Stimulated activated CD8-positive, alpha-beta memory T cell treated with anti-CD3 and anti-CD28 coated beads, Interleukin-15, amount 100 ng/mL, for 24 hours (primary cell): ENCODE measurements at places on chromosomes 3 and 15.

DNA sequence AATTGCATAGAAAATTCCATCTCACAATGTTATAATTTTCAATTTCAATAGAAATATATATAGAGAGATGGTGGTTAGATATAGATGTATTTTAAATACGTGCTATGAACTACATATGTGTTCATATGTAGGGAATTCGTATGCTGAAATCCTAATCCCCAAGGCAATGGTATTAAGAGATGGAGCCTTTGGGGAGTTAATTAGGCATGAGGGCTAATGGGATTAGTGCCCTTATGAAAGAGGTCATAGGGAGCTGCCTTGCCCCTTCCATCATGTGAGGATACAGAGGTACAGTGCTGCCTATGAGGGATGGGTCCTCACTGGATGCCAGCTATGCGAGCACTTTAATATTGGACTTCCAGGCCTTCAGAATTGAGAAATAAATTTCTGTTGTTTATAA lies 79.6 kb upstream of the CCDC54 start:
- no peak for DNase-seq

GRCh38 chr15:86571873-86572272 lies 492.2 kb downstream of the AGBL1 start:
- no peak for DNase-seq

GRCh38 chr15:64527263-64527984 lies 67.0 kb downstream of the ZNF609 start:
- DNase-seq, result no peak

- DNase-seq, result no peak
Observed at GRCh38 chr3:193991666-193992424, 144.1 kb upstream of the HES1 start.

DNA sequence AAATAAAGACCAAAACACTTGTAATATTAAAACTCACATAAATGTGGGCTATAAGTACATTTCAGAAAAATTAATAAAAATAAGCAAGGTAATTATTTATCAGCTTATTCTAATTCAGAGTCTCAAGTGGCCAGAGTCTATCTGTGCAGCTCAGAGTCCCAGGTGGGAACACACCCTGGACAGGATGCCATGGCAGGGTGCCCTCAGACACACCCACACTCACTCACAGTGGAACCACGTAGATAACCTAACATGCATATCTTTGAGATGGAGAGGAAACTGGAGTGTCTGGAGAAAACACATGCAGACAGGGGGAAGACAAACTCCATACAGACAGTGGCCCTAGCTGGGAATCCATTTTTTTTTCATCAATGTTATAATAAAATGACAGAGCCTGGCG lies 37.2 kb downstream of the FSIP1 start:
- DNase-seq, result no peak

GRCh38 chr3:173128633-173129032 lies 12.4 kb downstream of the SPATA16 start:
- DNase-seq, result no peak

DNA sequence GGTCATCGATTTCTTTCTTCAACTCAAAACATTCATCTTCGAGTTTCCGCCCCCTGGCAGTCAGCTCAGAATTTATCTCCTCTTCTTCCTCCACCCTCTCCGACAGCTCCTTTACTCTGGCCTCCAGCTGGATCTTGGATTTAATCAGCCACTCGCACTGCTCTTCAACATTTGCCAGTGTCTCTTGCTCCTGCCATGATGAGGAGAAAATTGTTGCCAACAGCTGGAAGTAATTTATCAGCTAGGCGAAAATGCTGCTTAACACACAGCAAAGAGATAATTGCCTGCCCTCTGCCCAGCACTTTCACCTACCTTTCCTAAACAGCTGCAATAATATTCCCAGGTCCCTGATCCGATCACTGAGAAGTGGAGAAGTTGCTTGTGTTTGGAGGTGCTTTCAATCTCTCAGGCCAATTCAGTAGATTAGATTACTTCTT lies 69.3 kb downstream of the MYH15 start:
- no peak for DNase-seq

GRCh38 chr3:17678116-17678741 lies 64.2 kb downstream of the TBC1D5 start:
- no peak for DNase-seq

- DNase-seq, result no peak
Observed at GRCh38 chr3:194194051-194194756, 58.3 kb downstream of the HES1 start.

DNA sequence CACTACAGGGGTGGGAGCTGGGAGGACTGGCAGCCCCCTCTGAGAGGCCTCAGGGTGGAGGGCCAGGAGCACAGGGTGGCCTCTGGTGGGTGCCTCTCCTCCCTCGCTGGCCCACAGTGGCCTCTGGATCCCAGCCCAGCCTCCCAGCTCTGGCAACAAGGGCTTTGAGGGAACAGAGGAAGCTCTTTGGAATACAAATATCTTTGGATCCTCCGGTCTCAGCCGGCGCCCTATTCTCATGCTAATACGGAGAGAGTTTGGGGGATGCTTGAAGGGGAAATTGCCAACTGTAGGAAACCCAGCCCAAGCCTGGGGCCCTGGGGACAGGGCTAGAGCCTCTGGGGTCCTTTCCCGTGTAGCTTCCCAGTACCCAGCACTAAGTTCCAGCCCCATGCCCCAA lies 33.4 kb upstream of the INSYN1 start:
- no peak for DNase-seq

DNA sequence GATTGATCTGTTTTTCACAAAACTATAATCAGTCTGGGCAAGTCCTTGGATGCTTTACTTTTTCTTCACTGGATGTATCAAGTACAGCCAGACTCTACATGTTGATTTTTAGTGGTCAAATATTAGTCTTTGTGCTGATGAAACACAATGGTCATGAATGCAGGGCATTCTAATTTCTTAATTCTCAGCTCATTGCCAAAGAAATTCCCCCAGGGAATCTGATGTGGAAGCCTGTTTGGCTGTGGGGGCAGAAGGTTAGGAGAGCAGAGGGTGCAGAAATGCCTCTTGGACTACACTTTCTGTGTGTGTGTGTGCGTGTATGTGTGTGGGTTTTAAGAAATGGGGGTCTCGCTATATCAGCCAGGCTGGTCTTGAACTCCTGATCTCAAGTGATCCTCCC lies 48.7 kb upstream of the HACD2 start:
- no peak for DNase-seq

- DNase-seq, result no peak
Observed at GRCh38 chr3:153246806-153247205, 84.8 kb downstream of the RAP2B start.

DNA sequence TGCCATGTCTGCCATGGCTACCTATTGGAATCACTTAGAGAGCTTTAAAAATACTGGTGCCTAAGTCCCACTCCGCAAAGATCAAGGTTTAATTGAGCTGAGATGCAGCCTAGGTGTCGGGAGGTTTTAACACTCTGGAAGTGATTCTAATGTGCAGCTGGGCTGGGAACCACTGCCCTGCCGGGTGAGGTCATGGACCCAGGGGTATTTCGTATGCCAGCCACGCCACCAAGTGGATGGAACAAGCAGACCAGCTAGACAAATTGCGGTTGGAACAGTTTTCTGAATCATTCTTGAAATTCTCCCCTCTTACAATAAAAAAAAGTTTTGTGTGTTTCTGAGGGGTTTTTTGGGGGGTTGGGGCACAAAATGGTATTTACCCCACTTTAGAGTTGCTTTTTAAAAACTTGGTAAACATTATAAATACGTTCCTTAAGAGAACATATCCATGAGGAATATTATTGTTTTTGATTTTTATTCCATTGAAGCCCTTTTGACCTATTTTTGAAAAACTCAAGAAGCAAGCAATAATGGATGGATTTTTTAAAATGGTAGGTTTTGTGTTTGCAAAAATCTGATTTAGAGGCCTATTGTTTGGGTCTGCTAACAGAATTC lies 66.2 kb upstream of the CSTA start:
- DNase-seq, result no peak

DNA sequence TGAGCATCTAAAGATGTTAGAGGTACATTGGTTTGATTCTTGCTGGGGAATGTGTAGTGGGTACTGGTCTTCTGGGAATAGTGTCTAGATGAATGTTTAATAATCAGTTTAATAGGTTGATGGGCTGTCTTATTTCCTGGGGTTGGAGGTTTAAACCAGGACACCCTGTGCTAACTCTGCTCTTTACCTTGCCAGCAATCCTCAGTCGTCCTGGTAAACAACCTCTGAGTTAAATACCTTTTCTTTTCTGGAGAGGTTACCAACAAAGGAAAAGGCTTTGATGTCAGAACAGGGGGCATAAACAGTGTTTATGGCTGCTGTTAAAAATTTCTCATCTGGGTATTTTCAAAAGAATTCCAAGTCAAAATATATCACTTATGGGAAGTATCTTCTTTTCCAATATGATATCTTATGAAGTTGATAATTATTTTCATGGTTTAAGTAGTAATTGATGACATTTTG lies 23.5 kb downstream of the MITF start:
- no peak for DNase-seq

GRCh38 chr3:42012935-42013690 lies 51.2 kb upstream of the ULK4 start:
- peak; percentile 40 for DNase-seq

DNA sequence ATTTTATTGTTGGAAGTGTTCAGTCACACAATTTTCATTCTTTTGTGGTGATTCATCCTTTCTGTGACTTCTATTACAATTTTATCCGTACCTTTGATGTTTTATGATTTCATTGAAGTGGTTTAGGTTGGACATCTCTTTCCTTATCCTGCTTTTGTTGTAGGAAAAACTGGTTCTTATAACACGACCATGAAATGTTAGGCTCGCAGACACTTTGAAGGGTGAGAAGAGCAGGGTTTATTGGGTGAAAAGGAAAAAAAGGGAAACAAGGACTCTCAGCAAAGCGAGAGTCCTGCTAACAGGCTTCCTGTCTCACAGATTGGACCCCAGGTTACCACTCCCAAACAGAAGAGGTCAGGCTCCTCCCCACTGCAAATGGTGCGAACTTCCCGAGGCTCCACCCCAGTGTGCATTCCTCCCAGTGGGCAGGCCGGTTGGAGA lies 257.4 kb downstream of the STXBP5L start:
- DNase-seq, result no peak

DNA sequence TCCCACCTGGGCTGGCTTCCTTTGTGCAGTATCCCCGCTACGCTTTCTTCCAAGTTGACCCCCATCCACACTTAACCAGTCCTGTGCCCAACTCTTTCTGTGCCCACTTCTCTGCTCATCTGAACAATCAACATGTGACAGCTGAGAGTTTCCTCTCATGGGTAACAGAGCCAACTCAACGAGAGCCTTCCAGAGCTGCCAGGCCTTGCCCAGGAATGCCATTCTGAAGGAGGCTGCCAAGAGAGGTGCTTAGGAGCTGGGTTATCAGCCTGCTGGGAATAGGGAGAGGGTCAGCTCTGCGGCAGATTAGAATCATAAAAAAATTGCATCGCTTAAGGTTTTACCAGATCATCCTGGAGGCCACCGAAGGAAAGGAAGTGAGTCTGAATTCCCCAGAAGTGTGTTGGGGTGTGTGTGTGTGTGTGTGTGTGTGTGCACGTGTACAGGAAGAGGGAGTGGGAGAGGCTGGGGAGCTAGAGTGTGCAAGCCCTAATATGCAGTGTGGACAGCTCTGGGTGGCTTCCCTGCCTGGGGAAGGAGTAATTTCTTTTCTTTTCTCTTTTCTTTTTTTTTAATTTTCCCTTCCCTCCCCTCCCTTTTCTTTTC lies 66.7 kb downstream of the ITGA11 start:
- no peak for DNase-seq

- no peak for DNase-seq
Observed at GRCh38 chr15:62932436-62932835, 110.1 kb upstream of the TPM1 start.

- DNase-seq, result no peak
Observed at GRCh38 chr3:44069276-44069675, 172.4 kb upstream of the TOPAZ1 start.

- DNase-seq, result no peak
Observed at GRCh38 chr3:175255698-175256097, 396.6 kb downstream of the NAALADL2 start.

DNA sequence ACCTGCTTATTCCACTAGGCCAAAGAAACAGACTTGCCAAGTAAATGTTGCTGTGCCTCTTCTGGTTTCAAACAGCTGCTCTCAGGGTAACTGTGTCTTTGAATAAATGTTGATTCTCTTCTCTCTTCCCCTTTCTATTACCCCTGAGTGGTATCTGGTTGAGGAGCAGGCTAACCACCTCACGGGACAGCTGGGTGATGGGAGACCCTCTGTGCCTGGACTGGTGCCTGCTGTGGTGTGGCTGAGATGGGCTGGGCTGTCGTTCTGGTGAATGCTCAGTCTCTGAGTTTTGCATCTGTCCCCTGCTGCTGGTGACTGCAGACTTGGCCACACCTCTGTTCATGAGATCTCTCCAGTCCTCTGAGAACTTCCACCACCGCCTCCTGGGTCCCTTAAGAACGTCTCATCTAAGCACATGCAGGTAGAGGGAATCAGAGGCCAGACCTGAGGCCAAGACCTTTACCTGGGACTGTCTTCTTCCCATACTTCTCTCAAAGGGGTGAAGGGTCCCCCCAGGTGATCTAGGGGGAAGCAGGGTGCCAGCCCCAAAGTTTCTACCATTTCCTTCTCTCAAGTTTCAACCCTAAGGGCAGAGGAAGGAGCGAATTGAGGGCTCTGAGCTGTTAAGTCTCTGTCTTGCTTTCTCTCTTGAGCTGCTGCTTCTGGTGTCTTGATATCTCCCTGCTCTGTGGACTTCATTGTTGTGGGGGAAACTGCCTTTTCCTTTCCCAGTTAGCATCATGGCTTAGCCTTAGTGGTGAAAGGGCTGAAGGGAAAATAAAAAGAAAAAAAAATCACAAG lies 252.9 kb downstream of the EBLN2 start:
- DNase-seq, result no peak

GRCh38 chr3:181741417-181741816 lies 29.7 kb downstream of the SOX2 start:
- no peak for DNase-seq

GRCh38 chr3:30044515-30044914 lies 561.9 kb upstream of the TGFBR2 start:
- no peak for DNase-seq

DNA sequence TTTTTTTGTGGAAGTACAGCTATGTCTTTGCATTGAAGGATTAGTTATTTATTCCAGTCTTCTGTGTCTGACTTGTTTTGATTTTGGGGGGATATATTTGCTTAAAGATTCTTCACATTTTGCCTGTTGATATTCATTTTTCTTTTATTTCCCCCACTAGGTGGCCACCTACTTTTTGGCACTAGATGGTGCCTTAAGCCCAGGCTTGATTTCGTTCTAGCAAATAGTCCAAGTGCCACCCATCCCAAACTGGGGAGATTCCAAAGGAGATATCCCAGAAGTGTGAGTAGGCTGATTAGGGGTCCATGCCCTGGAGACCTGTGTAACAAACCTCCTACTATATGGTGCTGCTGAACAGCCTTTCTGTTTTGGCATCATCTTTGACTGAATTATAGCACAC lies 80.0 kb upstream of the SPATA16 start:
- DNase-seq, result no peak

- DNase-seq, result no peak
Observed at GRCh38 chr3:119681279-119681678, 4.1 kb upstream of the COX17 start.

DNA sequence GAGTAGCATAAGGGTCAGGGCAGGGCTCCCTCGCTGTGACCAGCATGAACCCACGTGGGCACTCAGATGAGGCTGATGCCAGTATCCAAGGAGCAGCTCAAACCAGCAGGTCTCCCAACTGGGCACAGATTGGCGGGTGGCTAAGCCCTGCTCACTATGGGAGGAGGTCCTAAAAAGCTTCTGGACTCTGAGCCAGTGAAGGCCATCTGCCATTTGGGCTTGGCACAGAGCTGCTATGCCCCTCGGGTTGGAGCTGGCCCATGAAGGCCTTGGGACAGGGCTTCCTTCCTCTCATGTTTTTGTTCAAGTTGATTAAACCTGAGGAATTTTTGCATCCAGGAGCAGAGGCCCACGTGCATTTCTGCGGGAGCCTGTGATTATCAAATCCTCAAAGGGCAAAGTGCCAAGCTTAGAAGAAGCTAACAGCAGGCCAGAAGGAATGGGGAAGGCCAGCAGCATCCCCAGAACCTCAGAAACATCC lies 4.3 kb upstream of the STRA6 start:
- no peak for DNase-seq
